ENCODE measurements at places on chromosomes 6 and 20.
A peak's percentile ranks its signal among the peaks of the same experiment; 100 is the strongest.

DNA sequence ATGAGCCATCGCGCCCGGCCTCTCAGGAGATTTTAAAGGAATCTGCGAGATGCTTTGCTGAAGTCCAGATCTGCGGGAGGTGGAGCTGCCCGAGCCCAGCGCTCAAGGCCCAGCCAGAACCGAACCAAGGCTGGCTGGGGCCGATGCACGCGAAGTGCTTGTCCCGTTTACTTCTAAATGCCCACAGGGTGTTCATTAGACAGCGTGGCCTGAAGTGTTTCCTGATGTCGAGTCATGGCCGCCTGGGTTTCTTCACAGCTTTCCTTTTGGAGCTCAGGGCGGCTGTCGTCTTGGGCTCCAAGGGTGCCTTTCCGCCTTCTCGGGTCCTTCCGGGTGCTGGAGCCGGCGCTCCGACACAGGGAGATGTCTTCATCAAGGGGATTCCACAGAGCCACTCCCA is 25.1 kb upstream of the CCR6 start:
- DNase-seq = no peak

DNA sequence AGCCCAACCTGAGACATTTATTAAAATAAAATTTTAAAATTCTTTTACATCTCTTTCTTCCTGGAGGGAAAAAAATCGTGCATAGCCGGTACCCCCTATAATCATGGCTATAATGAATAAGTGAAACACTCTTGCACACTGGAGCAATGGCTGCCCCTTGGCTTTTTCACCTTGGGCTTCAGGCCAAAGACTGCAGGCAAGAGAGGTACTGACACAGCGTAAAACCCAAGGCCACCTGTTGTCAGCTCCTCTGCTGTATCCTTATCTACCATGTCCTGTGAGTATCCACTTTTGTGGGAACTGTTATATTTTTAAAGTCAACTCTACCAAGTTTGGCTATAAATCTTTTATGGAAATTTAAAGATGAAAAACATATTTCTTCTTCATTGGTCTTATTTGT is 23.0 kb upstream of the LY86 start:
- no peak for DNase-seq

GRCh38 chr6:73724389-73724788 is 28.4 kb downstream of the CD109 start:
- no peak for DNase-seq

- DNase-seq = no peak
These were observed 407.1 kb upstream of the RUNX2 start for GRCh38 chr6:44920952-44921491.

- DNase-seq = peak; percentile 41
These were observed 28.1 kb downstream of the TOX2 start for GRCh38 chr20:43942667-43943285.

GRCh38 chr20:32356622-32357374 is 1.3 kb upstream of the ASXL1 start:
- no peak for DNase-seq

DNA sequence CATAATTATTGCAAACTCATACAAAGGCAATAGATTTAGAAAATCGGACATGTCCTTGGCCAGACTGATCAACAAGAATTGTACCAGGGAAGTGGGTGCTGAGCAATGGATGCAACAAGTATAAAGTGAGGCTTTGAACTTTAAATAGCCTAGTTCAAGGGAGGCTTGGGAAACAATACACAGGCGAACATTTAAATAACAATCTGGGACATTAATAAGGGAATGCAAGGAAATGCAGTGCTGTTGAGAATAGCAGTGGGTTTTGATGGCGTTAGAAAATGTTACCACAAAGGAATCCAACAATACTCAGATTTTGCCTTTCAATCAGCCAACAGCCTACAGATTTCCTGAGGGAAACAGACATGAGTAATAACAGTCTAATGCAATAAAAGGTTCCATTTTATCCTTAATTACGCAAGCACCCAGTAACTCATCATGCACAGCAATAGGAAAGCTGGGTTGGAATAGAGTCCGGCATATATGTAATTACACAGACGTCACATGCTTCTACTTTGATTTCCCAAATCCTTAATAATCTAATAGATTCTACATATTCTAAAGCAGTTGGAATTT is 134.6 kb downstream of the PHACTR1 start:
- no peak for DNase-seq

DNA sequence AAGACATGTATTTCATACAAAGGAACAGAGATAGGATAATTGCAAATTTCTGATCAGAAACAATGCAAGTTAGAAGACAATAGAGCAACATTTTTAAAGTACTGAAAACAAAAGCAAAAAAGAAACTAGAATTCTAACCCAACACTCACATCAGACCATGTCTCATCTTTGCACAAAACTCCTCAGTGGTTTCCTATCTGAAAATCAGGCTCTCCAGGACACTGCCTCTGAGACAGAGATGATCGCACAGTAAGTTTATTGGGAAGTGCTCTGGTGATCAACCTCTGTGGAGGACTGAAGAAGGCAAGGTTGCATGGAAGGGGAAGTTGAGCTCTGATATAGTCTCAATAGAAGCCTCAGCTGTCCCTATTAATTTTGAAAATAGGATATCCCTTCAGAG is 2.3 kb upstream of the TTBK1 start:
- no peak for DNase-seq

GRCh38 chr6:162292915-162293314 is 434.7 kb downstream of the PRKN start:
- DNase-seq = no peak

DNA sequence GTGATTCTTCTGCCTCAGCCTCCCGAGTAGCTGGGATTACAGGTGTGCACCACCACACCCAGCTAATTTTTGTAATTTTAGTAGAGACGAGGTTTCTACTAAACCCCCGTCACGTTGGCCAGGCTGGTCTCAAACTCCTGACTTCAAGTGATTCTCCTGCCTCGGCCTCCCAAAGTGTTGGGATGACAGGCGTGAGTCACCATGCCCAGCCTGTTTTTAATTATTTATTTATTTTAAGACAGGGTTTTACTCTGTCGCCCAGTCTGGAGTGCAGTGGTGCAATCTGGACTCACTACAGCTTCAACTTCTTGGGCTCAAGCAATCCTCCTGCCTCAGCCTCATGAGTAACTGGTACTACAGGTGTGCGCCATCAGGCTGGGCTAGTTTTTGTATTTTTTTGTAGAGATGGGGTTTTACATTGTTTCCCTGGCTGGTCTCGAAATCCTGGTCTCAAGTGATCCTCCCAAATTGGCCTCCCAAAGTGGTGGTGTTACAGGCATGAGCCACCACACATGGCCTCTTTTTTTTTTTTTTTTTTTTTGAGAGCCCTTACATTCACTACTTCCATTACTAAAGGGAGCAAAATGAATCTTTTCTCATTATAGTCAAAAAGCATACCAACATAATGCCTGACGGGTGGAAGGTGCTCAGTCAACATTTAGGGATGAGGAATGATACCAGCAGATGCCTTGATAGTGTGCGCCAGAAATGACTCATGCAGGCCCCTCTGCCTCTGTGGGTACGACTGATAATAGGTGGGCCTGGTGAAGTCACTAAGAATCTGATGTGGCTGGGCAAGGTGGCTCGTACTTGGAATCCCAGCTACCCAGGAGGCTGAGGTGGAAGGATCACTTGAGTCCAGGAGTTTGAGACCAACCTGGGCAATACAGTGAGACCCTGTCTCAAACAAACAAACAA is 17.8 kb upstream of the RALGAPB start:
- DNase-seq = no peak

DNA sequence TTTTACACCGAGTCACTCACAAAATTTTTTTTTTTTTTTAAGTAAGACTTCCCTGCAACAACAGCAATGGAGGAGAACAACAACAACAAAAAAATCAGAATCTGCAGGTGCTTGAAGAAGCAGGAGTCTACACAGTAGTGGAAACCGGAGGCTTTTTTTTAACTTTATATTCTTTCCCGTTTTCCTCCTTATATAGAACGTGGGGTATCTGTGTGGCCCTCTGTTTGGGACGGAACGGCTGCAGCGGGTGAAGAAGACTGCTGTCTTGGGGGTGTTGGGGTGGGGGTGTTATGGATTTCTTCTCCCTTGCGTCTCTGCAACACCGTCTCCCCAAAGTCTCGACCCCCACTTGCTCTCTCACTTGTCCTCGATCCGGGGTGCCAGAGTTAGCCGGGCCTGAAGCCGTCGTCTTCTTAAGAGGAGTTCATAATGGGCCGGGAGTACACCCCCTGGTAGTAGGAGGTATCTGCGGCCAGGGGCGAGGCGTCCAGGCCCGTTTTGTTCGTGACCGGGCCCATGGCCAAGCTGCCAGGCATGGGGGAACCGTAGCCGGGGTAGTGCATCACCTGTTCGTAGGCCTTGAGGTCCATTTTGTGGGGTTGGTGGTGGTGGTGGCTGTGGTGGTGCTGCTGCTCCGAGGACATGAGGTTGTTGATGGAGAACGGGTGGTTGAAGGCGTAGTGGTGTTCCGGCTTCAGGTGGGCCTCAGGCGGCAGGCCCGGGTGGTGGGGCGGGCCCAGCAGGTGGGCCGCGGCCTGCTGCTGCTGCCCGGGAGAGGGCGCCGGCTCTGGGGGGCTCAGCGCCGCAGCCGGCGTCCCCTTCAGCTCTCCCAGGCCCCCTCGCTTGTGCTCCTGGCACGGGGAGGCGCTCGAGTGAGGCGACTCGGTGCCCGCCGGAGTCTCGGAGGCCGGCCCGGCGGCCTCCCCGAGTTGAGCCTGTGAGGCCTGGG is 2.7 kb downstream of the FOXA2 start:
- DNase-seq = no peak

DNA sequence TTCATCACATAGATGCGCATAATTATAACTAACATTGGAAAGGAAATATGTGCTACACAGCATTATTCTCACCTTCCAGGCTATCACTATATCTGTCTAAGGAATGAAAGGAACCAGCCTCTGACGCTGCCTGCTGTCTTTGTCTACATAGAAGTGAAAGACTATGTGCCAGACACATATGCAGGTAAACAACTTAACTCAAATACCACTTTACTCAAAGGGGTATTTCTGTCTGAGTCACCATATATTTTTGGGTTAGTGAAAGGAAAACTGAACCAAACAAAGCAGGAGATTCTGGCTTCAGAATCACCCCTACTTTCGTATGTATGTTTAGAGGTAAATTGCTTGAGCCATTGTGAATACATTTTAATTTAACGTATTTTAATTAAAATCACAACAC is 328.6 kb upstream of the PLCB4 start:
- DNase-seq = peak; percentile 10

DNA sequence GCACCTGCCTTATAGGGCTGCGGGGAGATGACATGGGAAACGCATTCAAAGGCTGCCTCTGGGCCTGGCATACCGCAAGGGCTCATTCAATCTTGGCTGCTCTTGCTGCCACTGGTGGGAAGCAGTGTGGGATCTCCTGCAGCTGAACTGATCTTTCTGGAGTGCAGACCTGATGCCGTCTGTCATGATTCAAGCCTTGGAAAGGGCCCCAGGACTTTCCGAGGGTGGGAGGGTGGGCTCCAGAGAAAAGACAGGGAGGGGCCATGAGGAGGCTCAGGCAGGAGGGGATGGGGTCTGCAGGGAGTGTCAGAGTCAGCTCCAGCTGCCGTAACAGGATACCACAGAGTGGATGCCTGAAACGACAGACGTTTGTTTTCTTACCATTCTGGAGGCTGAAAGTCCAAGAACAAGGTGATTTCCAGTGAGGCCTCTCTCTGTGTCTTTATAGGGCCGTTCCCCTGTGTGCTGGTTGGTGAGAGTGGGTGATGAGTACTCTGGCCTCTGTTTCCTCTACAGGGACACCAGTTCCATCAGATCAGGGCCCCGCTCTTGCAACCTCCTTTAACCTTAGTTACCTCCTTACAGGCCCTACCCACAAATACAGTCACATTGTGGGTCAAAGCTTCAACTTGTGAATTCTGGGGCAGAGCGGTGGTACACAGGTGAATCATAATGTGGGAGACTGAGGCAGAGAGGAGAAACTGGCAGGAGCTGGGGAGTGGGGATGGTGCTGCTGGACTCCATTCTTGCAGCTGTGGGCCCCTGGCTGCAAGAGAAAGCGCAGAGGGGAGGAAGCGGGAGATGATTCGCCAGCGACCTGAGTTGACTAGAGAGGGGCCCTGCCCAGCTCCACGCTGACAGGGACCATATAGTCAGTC is 148.4 kb downstream of the SYCP2 start:
- no peak for DNase-seq

DNA sequence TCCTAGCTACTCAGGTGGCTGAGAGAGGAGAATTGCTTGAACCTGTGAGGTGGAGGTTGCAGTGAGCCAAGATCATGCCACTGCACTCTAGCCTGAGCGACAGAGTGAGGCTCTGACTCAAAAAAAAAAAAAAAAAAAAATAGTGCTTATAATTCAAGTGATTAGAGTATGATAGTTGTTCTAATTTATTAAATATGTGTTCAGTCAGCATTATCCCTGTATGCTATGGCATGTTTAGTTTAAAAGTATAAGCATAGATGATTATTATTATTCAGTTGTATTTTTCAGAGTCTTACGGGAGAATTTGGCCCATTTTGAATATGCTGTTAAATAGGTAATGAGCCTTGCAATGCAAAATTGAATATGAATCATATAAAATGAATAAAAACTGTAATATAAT is 64.8 kb downstream of the UBR2 start:
- DNase-seq = no peak

- no peak for DNase-seq
These were observed 120.9 kb downstream of the ANKRD60 start for GRCh38 chr20:58107533-58107932.

GRCh38 chr6:115854866-115855665 is 205.6 kb downstream of the FRK start:
- no peak for DNase-seq

GRCh38 chr20:38173237-38174156 is 8.4 kb upstream of the TGM2 start:
- no peak for DNase-seq

DNA sequence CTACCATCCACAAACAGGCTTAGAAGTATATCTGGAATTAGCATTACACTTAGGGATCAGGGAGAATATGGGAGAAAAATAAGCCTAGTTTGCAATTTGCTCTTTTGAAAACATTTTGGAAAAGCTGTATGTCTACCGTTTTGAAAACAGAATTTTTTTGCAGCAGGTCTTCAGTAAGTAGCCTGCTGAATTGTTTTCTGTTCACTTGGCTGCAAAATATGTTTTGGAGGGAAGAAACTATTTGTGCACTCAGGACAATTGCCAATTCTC is 39.6 kb downstream of the ILRUN start:
- no peak for DNase-seq

GRCh38 chr20:57693670-57694329 is 16.0 kb downstream of the PMEPA1 start:
- DNase-seq = no peak

DNA sequence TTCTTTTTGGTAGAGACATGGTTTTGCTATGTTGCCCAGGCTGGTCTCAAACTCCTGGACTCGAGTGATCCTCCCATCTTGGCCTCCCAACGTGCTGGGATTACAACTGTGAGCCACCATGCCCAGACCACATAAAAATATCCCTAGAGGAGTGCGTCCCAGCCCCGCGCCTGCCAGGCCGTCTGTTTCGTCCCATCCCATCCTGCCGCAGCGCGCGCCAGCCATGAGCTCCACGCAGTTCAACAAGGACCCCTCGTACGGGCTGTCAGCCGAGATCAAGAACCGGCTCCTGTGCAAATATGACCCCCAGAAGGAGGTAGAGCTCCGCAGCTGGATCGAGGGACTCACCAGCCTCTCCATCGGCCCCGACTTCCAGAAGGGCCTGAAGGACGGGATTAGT is 16.6 kb upstream of the AMD1 start:
- DNase-seq = no peak

Data from activated CD8-positive, alpha-beta T cell treated with anti-CD3 and anti-CD28 coated beads for 36 hours (primary cell).